ENCODE measurements at places on chromosomes 2 and 18.

DNA sequence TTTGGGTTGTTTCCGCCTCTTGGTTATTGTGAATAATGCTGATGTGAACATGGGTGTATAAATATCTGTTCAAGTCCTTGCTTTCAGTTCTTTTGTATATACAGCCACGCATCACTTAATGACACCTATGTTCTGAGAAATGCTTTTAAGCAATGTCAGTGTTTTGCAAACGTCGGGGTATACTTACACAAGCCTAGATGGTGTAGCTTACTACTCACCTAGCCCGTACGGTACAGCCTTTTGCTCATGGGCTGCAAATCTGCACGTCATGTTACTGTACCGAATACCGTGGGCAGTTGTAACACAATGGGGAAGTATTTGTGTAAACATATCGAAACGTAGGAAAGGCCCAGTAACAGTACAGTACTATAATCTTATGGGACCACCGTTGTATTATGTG lies 12.4 kb downstream of the RALB start:
- no peak for DNase-seq

- no peak for DNase-seq
These were observed 209.5 kb upstream of the TWIST2 start for GRCh38 chr2:238638100-238638981.

DNA sequence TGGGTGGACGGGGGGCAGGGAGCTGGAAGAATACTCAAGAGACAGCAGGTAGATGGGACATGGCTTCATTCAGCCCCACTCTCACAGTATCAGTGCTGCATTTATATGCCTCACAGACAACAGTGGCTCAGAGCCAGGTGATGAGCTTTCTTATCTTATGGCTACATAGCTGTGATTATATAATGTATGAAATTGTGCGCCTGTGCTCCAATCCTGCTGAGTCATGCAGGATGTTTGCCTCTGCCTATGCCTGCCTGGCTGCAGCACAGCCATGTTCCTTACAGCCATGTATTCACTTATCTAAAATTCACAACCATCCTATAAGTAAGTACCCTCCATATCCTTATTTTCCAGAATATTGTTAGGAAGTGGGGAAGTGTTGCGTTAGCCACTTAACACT lies 37.7 kb upstream of the RNF103 start:
- DNase-seq = no peak

GRCh38 chr2:44237221-44237620 lies 38.1 kb upstream of the SLC3A1 start:
- DNase-seq = no peak

DNA sequence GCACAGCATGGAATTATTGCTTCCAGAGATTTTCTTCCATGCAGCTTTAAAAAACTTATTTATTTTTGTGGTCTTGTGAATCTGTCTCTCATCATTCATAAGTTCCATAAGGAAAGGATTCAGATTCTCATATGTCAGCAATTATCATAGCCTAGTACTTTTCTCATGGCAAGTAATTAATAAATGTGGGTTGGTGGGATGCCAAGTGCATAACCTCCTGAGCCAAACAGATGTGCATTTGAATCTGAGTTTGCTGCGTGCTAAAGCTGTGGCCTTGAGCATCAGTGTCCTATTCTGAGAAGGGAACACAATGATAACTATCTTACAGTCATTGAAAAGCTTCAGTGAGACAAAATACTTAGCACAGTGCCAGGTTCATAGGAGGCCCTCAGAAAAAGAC lies 331.9 kb downstream of the PDE11A start:
- DNase-seq = no peak

Measured in activated CD4-positive, CD25-positive, alpha-beta regulatory T cell (primary cell).